Cortex of kidney (tissue), 1 donor: ENCODE measurements at places on chromosomes 16 and 17.

DNA sequence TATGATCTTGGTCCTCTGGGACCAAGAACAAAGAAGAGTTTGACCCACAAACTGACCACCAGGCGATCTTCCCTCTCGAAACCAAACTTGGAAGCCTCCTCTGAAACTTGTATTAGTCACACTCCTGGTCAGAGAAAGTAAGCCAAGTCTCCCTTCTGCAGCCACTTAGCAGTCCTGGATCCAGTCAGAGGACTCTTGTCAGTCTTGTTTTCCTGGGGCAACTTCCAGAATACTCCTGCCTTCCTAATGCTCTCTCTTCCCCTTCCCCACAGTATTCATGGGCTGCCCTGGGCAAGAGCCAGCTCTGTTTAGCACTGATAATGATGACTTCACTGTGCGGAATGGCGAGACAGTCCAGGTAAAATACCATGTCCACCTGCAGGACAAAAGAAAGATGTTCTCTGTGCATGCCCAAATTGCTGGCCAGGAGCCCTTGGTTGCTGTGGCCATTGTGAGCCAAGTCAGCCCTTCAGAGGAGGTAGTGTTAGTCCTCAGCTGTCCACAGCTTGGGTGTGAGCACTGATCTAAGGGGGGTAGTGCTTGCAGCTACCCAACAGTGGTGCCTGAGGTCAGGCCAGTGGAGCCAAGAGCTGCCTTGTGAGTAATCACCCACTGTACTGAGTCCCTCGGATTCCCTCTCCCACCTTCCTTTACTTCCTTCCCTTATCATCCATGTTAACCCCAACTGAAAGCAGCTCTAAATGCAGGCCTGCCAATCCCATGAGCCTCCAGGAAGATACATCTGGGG is 31.2 kb downstream of the CDH3 start:
- DNase-seq: no peak

- DNase-seq: no peak
Observed at GRCh38 chr17:74270333-74270732, 3.7 kb upstream of the DNAI2 start.

GRCh38 chr17:80142929-80143328 is 4.0 kb downstream of the EIF4A3 start:
- DNase-seq: no peak

DNA sequence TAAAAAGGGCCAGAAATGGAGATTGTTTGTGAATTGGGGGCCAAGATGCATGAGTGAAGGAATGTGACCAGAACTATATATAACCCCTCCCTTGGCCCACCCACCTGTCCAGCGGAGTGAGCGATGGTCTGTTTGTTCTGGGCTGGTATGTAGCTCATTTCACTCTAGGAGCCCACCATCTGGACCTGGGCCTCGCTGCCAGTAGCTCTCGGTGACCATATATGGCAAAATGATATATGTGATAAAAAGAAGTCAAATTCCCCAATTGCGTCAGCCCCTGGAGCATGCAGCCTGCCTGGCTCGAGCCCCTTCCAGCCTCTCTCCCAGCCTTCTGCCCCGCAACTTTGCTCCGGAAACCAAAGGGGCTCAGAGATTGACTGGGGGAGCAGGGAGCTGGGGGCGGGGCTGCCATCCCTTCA is 47.3 kb downstream of the CCDC42 start:
- no peak for DNase-seq

DNA sequence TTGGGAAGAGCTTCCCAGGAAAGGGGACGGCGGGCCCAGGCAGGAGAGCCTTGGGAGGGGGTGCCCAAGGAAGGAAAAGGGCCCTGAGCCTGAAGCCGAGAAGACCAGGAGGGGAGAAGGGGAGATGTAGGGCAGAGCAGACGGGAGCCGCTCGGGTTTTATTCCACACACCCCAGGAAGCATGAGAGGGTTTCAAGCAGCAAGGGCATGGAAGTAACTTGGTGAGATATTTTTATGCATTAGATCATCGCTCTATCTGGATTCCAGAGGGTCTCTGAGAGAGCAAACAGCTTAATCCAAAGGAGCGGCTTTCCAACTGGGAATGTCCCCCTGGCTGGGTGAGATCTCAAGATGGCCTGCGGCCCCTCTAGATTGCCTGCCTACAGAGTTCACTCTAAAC is 171.0 kb downstream of the IRX3 start:
- DNase-seq: no peak

GRCh38 chr16:58127033-58127556 is 2.1 kb downstream of the CFAP20 start:
- DNase-seq: no peak

DNA sequence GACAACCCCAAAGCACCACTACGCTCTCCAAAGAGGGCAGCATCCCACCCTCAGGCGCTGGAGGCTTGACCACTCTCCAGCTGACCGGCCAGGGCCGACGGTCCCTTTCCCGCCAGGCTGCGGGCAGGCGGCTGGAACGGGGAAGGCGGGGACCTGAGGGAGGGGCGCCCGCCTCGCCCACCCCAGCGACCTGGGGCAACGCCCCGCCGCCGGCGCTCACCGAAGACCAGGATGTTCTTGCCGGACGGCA is 431 bp downstream of the DYNC1LI2 start:
- DNase-seq: no peak

DNA sequence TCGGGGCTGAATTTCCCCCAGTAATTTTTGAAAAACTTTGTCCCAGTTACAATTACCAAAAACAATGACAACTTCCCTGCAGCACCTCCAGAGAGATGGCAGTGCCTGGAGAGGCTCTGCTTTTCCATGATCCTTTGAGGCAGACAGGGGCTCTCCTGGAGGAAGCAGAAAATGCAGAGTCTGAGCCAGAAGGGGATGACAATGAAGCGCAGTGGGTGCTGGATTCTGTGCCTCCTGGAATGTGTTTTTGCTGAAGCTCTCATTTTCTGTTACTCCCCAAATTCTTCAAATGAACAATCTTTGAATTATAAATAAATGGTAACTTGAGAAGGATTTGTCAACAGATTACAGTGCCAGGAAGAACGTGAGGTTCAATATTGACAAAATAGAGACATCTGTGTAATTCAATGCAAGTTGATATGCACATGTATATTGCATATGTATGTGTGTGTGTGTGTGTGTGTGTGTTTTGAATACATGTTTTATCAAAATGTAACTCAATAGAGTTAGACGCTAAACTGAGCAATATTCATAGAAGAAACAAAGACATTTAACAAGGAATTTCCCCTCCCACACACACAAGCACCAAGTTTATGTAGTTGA is 9.7 kb upstream of the RUSF1 start:
- DNase-seq: no peak

- no peak for DNase-seq
Observed at GRCh38 chr17:73588891-73589290, 55.4 kb downstream of the SDK2 start.

- DNase-seq: no peak
Observed at GRCh38 chr16:23842137-23842600, 6.4 kb downstream of the PRKCB start.

DNA sequence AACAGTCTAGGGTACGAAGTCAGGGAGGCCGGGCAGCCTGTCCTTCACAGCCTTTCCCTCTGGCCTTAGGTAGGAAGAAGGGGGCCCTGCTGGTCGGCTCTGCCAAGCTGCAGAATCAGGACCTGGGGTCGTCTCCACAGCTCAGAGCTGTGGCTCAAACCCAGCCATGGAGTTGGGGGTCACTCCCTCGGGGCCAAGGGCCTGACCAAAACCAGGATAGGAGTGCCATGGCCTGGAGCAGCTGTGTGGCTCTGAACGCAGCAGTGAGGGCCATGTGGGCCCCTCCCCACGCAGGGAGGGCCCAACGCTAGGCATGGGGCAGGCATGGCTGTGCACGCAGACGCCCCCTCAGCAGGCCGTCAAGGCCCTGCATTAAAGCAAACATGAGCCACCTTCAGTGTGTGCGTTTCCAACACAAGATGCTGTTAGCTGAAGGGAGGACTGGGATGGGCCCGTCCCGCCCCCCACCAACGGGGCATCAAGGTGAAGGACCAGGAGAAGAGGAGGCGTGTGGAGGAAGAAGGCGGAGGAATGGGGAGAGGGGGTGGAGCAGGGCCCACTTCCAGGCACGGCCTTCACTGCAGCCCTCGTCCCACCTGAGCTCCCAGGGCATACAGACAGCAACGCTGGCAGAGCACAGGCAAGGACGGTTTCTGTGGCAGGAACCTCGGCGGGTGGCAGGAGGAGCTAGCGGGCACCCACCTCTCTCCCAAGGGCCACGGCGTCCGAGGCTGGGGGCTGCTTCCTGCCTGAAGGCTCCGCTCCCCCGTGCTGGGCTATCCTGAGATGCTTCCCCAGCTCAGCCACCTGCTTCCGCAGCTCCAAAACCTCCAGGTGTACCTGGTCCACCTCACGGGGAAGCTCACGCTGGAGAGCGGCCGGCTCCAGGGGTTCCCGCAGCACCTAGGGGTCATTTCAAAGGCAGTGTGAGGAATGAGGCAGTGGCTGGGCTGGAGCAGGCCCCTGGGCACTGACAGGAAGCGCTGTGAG is 55.3 kb downstream of the CCDC57 start:
- DNase-seq: no peak

DNA sequence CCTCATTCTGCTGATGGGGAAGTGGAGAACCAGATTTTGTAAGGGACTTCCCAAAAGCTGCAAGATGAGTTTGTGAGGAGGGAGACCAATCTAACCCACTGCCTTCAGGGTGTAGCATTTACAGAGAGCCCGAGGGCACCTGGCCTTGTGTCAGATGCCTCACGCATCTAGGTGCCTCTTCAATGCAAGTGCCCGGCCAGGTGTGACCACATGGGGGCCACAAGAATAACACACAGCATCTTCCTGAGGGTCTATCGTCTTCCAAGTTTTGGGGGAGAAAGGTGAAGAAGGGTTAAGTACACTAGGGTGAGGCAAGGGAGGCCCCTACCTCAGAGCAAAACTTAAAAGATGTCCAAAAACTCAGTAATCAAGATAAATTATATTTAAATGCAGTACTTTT is 401.7 kb upstream of the CDH5 start:
- DNase-seq: no peak

GRCh38 chr16:89164436-89164835 is 7.1 kb upstream of the CDH15 start:
- DNase-seq: no peak

GRCh38 chr16:65327346-65327745 is 205.5 kb upstream of the CDH11 start:
- no peak for DNase-seq

- no peak for DNase-seq
Observed at GRCh38 chr17:56808503-56808902, 25.2 kb downstream of the C17orf67 start.

DNA sequence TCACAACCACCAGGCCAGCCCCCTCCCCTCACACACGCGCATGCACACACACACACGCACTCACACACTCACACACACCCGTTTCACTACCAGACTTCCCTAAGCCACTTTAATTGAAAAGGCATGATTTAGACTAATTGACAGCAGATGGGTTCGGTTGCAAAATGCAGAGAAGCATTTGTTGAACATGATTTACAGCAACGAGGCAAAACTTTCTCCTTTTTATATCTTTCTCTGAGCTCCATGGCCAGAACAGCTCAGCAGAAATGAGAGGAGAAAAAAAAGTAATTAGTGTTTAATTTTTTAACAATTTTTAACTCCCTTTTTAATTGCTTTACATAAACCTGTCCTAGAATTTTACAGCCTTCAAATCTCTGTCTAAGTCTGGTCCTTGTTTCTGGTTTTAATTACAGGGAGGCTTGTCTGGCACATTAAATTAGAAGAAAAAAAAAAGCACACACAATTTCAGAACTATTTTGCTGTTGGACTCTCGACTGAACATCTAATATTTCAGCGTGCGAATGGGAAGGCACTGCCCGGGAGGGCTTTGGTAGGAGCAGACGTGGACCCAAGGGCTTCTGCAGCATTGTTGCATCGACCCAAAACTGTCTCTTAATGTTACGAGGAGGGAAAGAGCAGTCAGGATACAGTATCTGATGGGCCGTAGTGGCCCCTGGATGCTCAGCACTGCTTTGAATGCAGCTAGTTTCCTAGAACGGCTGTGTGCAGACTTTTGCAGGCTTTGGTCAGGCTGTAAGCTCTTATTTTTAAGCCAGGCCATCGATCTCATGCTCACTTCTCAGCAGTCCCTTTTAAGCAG is 255.9 kb downstream of the SOX9 start:
- no peak for DNase-seq

DNA sequence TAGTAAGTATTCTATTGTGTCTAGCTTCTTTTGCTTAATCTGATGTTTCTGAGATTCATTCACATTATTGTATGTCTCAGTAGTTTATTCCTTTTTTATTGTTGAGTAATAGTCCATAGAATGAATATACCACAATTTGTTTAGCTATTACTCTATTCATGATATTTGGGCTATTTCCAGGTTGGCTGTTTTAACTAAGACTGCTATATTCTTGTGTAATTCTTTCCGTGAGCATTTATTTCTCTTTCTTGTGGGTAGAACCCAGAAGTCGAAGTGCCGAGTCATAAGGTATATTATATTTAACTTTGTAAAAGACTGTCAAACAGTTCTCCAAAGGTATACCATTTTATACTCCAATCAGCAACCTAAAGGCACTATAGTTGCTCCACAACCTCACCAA is 160.8 kb downstream of the ANKFN1 start:
- no peak for DNase-seq

- DNase-seq: no peak
Observed at GRCh38 chr16:82509691-82510430, 116.9 kb upstream of the CDH13 start.

- DNase-seq: no peak
Observed at GRCh38 chr16:59522826-59523225, 788.7 kb upstream of the GOT2 start.

DNA sequence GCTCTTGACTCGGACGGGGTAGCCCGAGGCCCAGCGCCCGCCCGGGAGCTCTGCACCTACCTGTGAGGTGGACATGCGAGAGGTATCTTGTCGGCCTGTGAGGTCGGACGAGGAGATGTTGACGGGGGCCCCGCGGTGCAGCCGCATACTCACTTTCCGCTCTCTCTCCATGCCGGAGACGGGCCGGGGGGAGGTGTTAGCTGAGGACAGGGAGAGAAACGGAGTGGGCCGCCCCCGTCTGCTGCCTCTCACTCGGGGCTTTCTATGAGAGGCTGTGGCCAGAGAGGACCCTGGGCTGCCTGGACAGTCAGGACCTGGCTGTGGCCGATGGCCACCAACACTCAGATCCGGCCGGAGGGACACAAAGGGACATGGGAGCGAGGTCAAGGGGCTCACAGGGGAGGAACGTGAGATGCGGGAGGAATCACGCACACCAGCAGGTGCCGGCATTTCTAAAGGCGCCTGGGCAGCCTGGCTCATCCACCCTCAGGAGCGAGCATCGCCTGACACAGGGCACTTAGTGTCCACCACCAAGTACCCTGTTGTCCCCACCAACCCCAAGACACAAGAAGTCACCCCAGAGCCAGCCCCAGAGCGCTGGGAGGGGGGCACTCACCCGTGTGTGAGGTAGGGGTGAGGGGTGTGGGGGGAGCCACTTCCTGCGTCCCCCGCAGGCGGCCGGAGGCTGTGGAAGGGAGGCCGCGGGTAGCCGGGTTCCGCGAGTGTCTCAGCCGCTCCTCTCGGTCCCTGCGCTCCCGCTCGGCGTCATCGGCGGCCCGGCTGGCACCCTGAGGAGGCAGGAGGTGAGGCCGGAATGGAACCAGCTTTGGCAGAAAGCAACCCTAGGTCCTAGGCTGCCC is 20.2 kb downstream of the SLC16A3 start:
- DNase-seq: no peak

DNA sequence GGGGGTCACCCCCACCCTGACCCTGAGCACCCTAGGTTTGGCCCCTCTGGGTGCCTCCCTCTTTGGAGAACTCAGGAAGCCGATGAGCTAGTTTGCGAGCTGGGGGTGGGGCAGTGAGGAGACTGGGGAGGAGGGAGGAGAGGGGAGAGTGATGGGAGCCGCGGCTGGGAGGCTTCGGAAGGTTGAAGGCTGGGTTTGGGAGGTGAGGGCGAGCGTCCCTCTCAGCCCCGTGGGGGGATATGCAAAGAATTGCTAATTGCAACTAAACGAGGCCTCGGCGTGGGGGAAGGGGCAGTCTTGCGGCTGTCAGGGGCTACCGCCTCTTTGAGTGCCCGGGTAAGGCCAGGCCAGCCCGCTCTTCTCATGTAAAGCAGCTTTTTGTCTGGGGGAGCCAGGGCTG is 17.6 kb upstream of the FZD2 start:
- no peak for DNase-seq
